ENCODE measurements at places on chromosomes 2 and 18.

- no peak for DNase-seq
Observed at GRCh38 chr2:131031431-131031841, 61.8 kb downstream of the FAM168B start.

GRCh38 chr2:220556658-220557057 lies 929.2 kb downstream of the SLC4A3 start:
- DNase-seq, result no peak

DNA sequence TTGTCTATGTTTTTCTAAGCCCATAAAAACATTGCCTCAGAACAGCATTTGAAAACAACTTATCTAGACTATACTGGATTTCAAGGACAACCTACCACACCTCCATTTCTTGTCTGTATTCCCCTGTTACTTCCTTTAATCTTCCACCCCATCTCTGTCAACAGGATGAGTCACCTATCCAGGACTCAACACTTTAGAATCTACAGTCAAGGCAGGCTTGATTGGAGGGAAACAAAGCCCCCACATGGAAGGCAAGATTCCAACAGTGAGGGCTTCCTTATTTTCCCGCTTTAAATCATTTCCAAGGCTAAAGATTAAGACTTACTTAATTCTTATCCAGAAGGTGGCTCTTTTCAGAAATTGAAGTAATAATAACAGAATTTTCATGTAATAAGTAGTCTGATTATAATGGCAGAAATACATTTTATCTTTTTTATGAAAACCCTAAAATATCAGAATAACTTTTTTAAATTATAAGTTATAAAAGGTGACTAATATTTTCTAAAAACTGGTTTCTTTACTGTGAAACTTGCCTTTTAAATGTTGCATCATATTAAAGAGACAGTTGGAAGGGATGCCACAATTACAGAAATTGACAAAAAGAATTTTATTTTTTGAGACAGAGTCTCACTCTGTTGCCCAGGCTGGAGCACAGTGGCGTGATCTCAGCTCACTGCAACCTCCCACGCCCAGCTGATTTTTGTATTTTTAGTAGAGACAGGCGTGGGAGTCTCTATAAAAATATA lies 138.7 kb upstream of the CCDC150 start:
- no peak for DNase-seq

GRCh38 chr2:47299555-47299954 lies 103.4 kb upstream of the MSH2 start:
- DNase-seq, result no peak

- no peak for DNase-seq
Observed at GRCh38 chr18:35117951-35118411, 76.8 kb downstream of the MAPRE2 start.

GRCh38 chr2:25383806-25384205 lies 42.1 kb upstream of the DNMT3A start:
- no peak for DNase-seq

DNA sequence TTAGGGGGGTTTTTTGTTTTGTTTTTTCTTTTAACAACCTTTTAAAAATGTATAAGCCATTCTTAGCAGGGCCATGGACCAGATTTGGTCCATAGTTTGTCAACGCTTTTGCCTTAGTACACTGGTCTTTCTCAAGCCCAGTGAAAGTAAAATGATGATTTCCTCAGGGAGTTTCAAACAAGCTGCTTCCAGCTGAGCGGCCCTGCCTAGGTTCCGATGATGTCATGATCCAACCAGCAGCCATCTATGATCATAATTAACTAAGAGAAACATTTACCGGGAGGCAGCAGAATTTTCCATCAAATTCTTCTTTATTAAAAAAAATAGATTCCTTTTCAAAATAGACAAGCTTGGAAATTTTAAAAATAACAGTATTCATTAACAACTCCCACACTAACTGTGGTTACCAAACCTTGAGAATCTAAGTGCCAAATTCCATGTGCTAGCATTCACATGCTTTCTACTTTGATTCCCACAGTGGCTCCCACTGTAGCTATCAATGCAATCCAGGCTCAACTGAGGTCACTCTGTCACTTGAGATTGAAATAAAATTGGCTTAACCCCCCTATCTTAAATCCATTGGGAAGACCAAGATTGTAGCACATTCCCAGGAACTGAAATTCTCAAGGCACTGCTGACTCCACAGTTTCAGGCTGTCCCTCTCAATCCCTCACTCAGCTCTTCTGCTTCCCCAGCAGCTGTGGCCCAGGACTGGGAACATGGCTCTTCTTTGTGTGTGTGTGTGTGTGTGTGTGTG lies 148.9 kb downstream of the RNF152 start:
- no peak for DNase-seq

DNA sequence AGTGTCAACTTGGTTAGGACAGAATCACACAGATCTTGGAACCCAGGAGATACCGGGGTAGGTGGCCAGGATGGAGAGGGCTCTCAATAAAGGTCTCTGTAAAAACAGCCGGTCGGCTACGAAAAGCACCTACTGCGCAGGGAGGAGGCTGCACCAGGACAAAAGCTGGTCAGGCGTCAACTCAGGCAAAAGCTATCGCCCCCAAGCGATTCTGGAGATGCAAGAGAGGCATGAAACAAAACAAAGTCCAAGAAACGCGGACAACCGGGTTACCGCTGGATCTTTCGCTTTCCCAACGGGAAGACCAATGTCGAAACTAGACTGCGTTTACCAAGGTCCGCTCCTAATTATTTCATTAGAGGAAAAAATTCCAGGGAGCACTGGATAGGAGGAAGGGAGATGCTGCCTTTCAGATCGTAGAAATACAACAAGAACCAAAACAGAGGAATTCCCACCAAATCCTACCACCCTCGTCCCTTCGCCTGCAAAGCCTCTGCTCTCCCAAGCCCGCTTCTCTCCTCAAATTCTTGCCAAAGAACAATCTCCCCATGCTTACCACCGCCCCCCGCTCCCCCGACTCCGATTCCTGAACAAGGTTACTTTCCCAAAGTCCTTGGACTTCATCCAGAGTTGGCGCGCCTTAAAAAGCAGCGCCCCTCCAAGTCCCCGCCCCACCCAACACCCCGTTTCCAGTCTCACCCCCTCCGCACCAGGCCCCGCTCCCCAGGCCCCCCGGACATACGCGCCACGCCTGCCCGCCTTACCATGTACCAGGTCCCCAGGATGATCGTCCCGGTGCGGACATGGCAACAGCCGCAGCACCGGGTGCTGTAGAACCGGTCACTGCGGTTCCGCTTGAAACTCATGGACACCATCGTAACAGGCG lies 539 bp downstream of the LAPTM4A start:
- no peak for DNase-seq

GRCh38 chr18:32333781-32334180 lies 136.9 kb downstream of the GAREM1 start:
- no peak for DNase-seq

GRCh38 chr2:98334439-98335078 lies 11.7 kb upstream of the CNGA3 start:
- DNase-seq, result no peak
